ENCODE measurements at places on chromosomes 4 and X.
A peak's percentile ranks its signal among the peaks of the same experiment; 100 is the strongest.

GRCh38 chrX:115549008-115549407 is 12.0 kb upstream of the PLS3 start:
- DNase-seq, result no peak

DNA sequence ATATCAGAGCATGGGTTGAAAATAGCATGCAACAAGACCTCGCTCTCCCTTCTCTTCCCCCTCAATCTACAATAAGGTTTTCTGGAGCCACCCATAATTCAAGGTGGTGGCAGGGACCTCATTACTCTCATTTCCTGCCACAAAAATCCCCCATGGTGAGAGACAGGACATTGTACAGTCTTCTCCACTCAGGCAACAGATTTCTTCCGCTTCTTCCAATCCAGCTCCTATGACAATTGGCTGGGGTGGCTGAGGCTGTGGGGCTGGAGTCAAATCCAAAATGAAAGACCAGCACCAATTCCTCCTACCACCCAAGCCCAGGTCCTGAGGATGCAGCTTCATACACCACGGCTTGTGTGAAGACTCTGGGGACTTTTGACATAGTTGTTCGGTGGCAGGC is 40.3 kb upstream of the NKRF start:
- no peak for DNase-seq

GRCh38 chr4:176735300-176735699 is 57.4 kb downstream of the VEGFC start:
- no peak for DNase-seq

DNA sequence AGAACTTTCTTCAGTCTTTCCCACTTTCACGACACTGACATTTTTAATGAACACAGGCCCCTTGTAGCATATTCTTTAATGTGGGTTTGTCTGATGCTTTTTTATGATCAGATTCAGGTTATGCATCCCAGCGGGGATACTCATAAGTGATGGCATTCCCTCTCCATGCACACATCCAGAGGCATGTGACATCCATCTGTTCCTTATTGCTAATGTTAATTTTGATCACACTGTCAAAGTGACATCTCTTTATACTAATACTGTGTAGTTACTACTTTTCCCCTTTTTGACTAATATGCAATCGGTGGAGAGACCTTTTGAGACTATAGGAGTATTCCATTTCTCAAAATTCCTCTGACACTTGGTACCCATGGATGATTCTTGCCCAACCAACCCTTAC is 43.8 kb upstream of the HS3ST1 start:
- no peak for DNase-seq

DNA sequence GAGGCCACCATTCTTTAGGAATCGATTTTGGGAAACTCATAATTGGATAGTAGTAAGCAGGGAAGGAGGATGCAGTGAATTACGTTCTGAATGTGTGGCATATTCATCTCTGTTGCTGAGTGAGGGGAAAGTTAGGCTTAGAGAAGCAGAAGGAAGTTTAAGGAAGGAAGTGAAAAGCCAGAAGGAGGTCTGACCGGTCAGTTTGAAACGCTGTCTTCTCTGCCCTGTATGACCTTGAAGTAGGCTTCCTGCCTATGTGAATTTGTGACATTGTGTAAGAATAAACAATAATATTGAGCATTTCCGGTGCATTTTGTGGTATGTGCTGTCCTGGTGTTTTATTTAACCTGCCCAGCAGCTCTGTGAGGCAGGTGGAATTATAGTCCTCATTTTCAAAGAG is 67.3 kb downstream of the PDLIM5 start:
- DNase-seq, result no peak

DNA sequence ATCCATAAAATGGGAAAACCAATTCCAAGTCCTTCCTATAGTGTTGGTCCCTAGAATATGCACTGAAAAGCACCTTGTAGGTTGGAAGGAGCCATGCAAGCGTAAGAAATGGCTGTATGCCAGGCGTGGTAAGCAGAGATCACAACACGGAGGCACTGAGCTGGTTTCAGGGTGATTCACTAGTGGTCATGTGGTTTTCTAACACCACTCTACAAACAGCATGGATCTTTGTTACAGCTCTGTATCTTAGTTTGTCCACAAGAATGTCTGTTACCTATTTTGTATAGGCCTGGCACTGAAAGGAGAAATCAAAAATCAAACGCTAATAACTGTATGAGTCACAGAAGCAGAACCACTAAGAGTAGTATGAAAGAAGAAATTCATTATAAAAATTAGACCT is 71.9 kb downstream of the MAGEB17 start:
- DNase-seq, result no peak

DNA sequence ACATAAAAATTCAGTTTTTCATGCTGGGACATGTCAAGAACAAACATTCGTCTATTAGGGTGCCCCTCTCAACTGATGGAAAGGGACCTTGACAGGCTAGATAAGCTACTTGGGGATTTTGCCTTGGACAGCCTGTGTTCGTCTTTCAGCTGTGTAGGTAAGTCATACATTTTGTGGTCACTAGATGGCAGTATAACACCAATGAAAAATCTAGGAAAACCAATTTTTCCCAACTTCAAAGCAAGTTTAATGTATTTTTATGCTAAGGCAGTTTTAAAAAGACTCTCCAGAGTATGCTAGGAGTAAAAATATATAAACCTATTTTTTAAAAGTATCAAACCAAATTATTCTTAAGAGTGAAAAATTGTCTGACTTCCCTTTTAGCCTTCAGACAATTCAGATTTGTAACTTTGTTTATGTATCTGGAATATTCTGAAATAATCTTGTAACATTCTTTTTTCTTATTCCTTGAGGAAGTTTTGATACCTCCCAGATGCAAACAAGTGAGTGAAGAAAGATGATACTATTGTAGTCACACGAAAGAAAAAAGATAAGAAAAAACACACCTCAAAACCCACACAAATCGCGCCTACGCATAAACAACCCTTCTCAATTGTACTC is 158.3 kb downstream of the CPE start:
- peak; percentile 3 for DNase-seq

DNA sequence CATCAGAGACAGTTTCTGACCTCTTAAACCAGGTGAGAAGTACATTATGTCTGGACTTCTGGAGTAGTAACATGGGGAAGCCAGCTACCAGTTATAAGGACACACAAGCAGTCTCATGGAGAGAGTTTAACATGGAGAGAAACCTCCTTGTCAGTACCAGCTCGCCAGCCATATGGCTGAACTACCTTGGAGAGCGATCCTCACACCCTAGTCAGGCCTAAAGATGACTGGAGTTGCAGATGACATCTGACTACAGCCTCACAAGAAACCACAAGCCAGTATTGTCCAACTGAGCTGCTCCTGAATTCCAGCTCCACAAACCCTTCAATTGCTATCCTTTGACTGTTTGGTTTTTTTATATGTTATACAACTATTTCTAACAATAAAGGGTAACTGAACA is 49.8 kb downstream of the PDHA2 start:
- no peak for DNase-seq

- DNase-seq, result no peak
Measured at GRCh38 chr4:160265014-160265413, 1162.1 kb downstream of the RAPGEF2 start.

GRCh38 chr4:19512086-19512485 is 739.6 kb upstream of the SLIT2 start:
- DNase-seq, result no peak

- DNase-seq, result no peak
Measured at GRCh38 chrX:150841456-150842197, 56.8 kb downstream of the CD99L2 start.

GRCh38 chr4:10111067-10111801 is 5.4 kb downstream of the WDR1 start:
- DNase-seq, result no peak

GRCh38 chr4:127204322-127204721 is 428.4 kb upstream of the INTU start:
- no peak for DNase-seq

- no peak for DNase-seq
Measured at GRCh38 chr4:41172786-41173185, 41.6 kb downstream of the APBB2 start.

DNA sequence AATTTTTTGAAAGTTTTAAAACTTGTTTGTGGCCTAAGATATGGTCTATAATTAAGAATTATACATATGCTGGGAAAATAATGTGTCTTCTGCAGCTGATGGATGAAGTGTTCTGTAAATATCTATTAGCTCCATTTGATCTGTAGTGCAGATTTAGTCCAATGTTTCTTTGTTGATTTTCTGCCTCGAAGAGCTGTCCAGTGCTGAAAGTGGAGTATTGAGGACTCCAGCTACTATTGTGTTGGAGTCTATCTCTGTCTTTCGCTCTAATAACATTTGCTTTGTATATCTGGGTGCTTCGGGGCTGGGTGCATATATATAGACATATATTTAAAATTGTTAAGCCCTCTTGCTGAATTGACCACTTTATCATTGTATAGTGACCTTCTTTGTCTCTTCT is 2127.3 kb downstream of the PCDH7 start:
- no peak for DNase-seq

GRCh38 chr4:102256321-102256720 is 89.0 kb downstream of the SLC39A8 start:
- no peak for DNase-seq

GRCh38 chr4:4627111-4627510 is 85.3 kb upstream of the STX18 start:
- DNase-seq, result no peak
